ENCODE measurements at places on chromosomes 3 and 15.

GRCh38 chr3:176951144-176951543, 246.1 kb downstream of the TBL1XR1 start:
- no peak for DNase-seq

- DNase-seq: no peak
Observed at GRCh38 chr3:188574885-188575284, 420.9 kb downstream of the LPP start.

- DNase-seq: no peak
Observed at GRCh38 chr3:183699238-183699947, 1.8 kb downstream of the YEATS2 start.

GRCh38 chr3:151859233-151859673, 14.2 kb upstream of the SUCNR1 start:
- no peak for DNase-seq

DNA sequence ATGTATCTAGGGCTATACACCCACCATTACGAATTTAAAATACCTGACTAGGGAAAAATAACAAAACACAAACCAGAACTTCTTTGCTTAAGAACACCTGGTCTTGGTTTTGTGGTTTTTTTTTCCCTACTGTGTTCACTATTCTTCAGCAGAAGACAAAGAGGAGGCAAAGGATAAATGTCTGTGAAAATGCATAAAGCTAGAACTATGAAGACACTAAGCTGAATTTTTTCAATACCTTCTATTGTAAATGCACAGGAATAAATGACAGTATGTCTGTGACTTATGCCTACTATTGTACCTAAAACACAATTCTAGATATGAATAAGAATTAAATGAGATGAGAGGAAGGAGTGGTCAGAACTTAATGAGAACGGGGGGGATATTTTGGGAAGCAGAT, 86.9 kb downstream of the TBL1XR1 start:
- no peak for DNase-seq

- DNase-seq: no peak
Observed at GRCh38 chr15:23686466-23687142, 501 bp downstream of the NDN start.

DNA sequence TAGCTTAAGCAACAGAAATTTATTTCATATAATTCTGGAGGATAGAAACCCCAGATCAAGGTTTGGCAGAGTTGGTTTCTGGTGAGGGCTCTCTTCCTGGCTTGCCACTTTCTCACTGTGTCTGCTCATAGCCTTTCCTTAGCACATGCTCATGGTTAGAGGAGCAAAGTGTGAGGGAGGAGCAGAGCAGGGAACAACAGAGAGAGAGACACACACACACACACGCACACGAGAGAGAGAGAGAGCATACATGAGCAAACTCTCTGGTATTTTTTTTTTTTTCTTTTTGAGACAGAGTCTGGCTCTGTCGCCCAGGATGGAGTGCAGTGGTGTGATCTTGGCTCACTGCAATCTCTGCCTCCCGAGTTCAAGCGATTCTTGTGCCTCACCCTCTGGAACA, 36.8 kb upstream of the ZDHHC23 start:
- DNase-seq: no peak

DNA sequence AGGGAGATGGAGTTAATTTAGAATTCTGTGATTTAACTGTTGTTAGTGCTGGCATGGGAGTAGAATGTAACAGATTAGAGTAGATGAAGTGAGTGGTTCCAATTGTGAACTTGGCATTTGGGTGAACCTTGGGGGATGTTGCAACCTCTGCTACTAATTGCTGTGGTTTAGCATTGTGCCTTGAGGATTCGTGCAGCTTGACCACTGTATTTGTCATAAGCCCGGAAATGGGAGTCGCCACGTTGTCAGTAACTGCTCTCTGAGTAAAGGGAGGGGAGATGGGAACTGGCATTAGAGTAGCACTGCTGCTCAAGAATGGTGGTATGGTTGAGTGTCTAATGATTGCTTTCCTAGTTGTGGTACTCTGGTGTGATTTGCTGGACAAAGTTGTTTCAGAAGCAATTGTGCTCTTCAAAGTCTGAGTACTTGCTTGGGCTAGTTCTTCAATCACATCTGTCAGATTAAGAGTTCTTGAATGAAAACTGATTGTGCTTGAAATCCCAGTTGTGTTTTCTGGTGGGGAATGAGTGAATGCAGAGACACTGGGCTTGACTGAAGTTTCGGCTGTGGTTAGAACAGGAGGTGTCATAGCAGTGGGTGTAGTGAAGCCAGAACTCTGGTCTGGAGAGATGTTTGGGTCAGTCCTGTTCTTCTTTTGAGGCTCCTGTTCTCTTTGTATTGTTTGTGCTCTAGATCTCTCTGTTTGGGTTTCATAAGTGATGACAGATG, 15.4 kb downstream of the IGSF10 start:
- no peak for DNase-seq

GRCh38 chr3:171497468-171497867, 37.3 kb upstream of the TNIK start:
- no peak for DNase-seq

- no peak for DNase-seq
Observed at GRCh38 chr15:38002883-38003477, 68.5 kb downstream of the TMCO5A start.

GRCh38 chr3:1421577-1421976, 328.8 kb downstream of the CNTN6 start:
- DNase-seq: no peak

DNA sequence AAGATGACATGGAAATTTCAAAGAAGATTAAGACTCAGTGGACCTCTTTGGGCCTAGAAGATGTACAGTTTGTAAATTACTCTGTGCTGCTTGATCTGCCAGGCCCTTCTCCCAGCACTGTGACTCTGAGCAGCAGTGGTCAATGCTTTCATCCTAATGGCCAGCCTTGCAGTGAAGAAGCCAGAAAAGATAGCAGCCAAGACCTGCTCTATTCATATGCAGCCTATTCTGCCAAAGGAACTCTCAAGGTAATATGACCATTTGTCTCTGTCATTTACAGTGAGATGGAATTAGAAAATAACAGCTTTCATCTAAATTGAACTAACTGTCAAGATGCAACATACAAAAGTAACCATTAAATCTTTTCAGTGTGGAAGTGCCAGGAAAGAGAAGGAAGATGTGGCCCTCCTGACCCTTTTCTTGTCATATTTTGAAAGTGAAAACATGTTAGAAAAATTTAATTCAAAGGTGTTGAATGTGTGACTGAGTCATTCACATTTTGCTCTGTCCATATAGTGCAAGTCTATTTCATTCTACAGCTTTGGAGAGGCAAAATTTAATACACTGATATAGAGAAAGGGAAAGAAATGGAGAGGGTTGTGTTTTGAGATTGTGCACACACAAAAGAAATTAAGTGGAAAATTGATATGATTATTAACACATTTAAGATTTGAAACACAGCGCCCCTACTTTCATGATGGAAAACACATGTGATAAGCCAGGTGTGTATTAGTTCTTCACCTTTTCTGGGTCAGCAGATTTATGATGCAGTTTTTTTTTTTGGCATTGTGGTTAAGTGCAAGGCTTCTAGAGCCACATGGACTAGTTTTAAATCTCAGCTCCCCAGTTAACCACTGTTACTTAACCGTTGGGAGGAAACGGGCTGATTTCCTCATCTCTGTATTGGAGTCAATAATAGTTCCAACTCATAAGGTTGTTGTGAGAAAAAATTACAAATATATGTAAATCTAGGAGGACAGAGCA, 375.1 kb downstream of the NAALADL2 start:
- DNase-seq: no peak

- DNase-seq: no peak
Observed at GRCh38 chr3:7290077-7290825, 429.3 kb downstream of the GRM7 start.

GRCh38 chr3:48663489-48664312, 1.0 kb upstream of the CELSR3 start:
- DNase-seq: peak; percentile 72

- DNase-seq: no peak
Observed at GRCh38 chr15:89167267-89168176, 53.9 kb downstream of the RLBP1 start.

DNA sequence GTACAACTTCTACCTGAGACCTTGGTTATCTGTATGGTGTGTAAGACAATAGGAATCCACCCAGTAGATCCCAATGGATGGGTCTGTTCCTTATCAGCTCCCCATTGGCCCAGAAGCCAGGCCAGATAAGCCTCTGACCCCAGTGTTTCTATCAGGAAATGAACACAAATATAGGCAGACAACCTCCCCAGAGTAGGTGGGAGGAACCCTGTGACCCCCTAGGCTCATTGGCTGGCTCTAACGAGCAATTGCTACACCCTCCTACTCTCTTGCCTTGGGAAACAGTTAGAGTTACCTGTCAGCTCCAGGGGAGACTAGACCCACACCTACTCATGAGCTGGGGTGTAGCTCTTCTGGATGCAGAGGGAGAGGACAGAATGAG, 299.9 kb downstream of the UACA start:
- DNase-seq: no peak

DNA sequence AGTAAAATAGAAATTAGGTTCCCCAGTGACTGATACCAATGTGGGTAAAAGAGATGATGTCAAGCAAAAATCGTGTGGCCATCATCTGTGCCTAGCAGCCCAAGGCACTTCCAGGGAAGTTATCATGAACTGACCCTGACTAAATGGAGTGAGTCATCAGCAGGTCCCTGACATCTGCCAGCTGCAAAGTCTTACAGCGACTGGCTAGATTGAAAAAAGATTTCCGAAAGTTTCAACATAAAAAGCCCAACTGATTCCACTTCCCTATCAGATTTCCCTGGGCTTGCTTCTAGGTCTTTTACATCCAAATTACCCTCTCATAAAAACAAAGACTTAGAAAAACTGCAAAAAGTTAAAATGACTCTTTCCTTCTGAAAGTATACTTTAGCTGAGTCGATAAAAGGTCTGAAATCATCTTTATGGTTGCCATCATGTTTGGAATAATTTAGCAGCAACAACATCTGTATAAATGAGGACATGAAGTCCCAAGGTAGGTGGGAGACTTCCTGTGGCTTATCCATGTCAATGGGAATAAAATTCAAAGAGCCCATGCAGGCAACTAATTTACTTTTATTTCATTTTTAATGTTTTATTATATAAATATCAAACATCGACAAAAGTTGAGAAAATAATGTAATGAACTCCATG, 342.8 kb downstream of the ERC2 start:
- DNase-seq: no peak

DNA sequence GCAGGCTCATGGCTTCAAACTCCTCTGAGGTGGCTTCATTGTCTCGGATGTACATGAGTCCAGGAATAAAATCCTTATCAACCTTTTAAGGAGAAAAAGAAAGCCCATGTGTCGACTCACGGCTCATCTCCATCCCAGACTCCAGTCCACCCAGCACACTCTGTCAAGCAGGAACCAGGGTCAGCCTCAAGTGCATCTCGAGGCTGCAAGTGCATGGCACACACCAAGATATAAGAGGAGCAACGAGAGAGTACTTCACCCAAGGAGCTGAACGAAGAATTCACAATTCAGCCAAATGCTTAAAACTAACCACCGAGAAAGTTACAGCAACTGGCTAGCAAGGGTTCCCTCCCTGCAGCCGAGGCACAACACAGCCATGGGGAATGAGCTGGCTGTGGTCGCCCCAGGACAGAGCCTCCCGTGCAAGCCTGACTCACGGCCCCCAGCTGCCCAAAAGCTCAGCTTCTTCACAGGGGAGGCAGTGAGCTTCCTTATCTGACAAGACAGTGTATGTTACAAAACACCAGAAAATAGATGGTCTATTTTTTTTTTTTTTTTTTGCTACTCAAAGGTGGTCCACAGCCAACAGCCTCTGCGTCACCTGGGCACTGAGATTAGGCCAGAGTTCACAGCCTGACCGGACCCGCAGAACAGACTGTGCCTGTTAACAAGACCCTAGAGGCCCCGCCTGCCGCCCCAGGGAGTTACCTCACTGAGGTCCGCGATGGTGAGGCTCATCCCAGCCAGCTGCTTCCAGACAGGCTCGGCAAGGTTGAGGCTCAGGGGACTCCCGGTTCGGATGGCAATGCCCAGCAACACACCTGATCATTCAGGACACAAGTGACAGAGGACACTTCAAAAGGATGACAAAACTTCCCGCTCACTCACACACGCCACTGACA, 15.9 kb upstream of the OCA2 start:
- no peak for DNase-seq

DNA sequence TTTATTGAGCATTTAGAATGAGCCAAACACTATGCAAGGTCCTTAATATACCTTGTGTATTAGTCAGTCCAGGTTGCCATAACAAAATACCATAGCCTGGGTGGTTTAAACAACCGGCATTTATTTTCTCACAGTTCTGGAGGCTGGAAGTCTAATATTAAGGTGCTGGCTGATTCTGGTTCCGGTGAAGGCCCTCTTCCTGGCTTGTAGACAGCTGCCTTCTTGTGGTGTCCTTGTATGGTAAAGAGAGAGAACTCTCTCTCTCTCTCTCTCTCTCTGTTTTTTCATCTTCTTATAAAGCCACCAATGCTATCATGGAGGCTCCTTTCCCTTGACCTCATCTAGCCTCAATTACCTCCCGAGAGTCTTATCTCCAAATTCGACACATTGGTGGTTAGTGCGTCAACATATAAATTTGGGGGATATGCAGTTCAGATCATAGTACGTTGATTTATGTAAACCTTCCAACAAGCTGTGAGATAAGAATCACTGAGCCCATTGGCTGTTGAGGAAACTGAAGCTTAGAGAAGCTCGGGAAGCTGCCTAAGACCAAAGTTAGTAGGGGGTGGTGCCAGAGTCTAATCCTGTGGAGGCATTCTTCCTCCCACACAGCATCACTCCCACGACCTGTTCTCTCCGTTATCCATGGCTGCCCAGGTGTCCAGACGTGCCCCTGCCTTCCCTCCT, 298.0 kb upstream of the PROK2 start:
- DNase-seq: no peak

DNA sequence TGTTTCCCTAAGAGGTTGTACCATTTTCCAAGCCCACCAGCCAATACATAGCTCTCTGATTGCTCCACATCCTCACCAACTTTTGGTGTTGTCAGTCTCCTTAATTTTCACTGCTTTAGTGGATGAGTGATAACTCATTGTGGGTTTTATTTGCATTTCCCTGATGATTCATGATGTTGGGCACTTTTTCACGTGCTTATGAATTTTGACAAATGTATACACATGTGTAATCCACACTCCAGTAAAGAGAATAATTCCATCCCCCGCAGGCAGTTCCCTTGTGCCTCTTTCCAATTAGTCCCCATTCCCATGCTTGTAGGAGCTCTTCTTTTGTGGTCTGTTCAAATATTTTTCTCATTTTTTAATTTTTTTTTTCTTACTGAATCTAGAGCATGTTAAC, 52.4 kb downstream of the ANP32A start:
- no peak for DNase-seq

- no peak for DNase-seq
Observed at GRCh38 chr3:131688370-131688769, 185.6 kb upstream of the MRPL3 start.

- no peak for DNase-seq
Observed at GRCh38 chr3:189710620-189711402, 79.6 kb downstream of the TP63 start.

DNA sequence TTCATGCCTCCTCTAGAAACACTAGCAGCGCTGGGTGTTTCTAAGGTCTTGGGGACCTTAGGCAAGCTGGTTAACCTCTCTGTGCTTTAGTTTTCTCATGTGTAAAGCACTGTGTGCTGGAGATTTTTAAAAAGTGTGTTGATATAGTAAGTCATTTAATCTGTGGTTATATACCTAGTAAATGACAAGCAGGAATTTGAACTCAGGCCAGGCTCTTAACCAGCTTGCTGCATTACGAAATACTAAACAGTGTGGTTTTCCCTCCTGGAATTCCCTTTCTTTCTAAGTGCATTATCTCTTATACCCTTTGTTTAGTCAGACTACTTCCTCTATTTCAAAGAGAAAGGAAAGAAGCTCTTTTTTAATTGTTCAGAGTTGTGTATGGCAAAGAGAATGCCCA, 26.5 kb downstream of the NEO1 start:
- no peak for DNase-seq

GRCh38 chr3:24196526-24196925, 251.4 kb downstream of the NR1D2 start:
- DNase-seq: no peak

Data from activated CD8-positive, alpha-beta memory T cell treated with anti-CD3 and anti-CD28 coated beads for 1 hour (primary cell).